Heart left ventricle (tissue), 16 donors: ENCODE measurements at places on chromosomes 2 and 18. TPM values are rescaled to one million over a fixed set of nuclear protein-coding genes. Genes with fewer than 3 reads are reported as not detected.

Gene ATRAID
- 158 TPM for total RNA-seq

Gene PROM2
- total RNA-seq, result 1.1 TPM

Gene QPCT
- total RNA-seq, result 4.8 TPM

Gene PXDN
- total RNA-seq, result 40.5 TPM

Gene ALPG
- total RNA-seq, result not detected

Gene APCDD1
- total RNA-seq, result 27.9 TPM

Gene CHRND
- not detected for total RNA-seq

Gene CCDC121
- 3.9 TPM for total RNA-seq

Gene PLGLB2
- 1.3 TPM for total RNA-seq

Gene CCBE1
- total RNA-seq, result 0.23 TPM

Gene VWA3B
- total RNA-seq, result 0.12 TPM

Gene PDCD1
- 0.48 TPM for total RNA-seq

Gene CNDP2
- total RNA-seq, result 76.3 TPM

Gene ALPP
- total RNA-seq, result not detected

Gene RTKN
- 13.0 TPM for total RNA-seq
